NT2/D1 (cell line): ENCODE measurements at places on chromosomes 16 and 17.

- DNase-seq: no peak
Observed at GRCh38 chr17:58722696-58723095, 30.3 kb downstream of the RAD51C start.

GRCh38 chr17:22671110-22671509 lies 978.8 kb downstream of the KCNJ18 start:
- DNase-seq: no peak

- no peak for DNase-seq
Observed at GRCh38 chr17:7417056-7417655, 3.0 kb upstream of the SPEM1 start.

- no peak for DNase-seq
Observed at GRCh38 chr17:48484850-48485249, 46.0 kb downstream of the HOXB1 start.

DNA sequence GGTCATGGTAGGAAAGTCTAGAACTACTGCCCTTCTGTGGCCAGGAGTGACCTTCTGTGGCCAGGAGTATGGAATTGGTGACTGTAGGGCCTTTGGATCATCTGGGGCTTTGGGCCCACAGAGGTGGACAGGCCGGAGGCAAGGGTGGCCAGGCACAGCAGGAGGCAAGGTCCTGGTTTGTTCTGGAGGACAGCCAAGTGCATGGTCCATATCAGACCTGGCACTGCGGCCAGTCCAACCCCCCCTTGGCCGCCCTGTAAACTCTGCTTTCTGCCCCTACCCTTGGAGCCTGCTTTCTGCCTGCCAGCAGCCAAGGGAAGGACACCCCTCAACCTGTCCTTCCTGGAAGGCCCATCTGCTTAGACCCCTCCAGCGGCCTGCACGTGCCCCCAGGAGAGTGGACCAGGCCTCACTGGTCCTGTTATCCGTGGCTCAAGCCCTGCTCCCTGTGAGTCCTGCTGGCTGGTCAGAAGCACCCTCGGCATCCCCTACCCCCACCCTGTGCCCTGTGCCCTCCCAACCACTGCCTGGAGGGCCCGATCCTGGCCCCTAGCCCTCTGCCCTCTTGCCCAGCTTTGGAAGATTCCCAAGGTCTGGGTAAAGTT lies 2.3 kb upstream of the DCXR start:
- DNase-seq: no peak

GRCh38 chr17:8776881-8777280 lies 18.5 kb upstream of the SPDYE4 start:
- no peak for DNase-seq

- no peak for DNase-seq
Observed at GRCh38 chr17:13346996-13347762, 254.6 kb downstream of the HS3ST3A1 start.

GRCh38 chr16:74567901-74568300 lies 39.0 kb downstream of the GLG1 start:
- no peak for DNase-seq

DNA sequence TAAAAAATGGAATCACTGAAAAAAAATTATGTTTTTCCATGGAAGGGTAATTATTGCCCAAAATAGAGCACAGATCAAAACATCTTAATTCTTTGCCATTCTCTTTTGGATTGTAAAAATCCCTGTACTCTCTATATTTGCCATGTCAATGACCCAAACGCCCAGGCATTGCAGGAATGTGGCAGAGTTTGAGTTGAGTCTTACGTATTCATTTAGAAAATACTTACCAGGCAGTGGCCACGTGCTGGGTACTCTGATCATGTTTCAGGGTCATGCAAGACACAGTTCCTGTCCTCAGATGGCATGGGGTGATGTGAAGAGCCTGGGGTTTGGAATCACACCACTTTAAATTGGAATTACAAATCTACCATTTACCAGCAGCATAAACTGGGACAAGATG lies 267.7 kb downstream of the ABCC12 start:
- peak; percentile 33 for DNase-seq

DNA sequence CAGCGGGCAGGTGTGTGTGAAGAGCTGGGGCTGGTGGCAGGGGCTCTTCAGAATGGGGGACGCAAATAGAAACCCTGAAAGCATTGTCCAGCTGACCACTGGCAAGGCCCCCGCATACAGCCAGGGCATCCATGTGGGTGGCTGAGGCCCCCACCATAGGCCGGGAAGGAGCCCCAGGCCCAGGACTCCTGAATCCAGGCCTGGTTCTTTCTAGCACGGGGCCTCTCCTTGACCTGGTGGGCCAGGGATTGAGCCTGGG lies 200.5 kb downstream of the NTN1 start:
- DNase-seq: no peak
